ENCODE measurements at places on chromosomes 6 and 20.
A peak's percentile ranks its signal among the peaks of the same experiment; 100 is the strongest.

GRCh38 chr20:48889140-48889790 is 32.2 kb upstream of the ARFGEF2 start:
- no peak for DNase-seq

- peak; percentile 38 for DNase-seq
Measured at GRCh38 chr6:31403283-31404060, at the start of gene MICA. TSS of gene MICA (plus strand) at chr6:31403595. CDS start at chr6:31403633, 38 bp downstream.

DNA sequence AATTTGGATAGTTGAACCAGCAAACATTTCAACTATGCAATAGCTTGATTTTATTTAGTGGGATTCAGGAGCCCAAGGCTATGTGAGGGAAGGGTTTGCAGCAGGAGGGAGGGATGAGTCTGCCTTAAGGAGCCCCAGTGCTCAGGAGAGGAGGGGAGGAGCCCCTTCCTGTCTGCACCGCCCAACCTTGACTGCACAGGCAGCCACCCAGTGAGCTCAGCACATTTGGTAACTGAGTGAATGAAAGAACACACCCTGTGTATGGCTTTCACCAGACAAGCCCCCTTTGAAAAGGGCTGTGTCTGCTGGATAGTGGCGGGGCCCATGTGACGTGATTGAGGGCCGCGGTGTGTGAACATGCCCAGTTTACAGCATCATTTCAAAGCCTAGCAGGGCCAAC is 17.0 kb downstream of the DACT2 start:
- no peak for DNase-seq

GRCh38 chr20:36924167-36925045 is 27.1 kb downstream of the SAMHD1 start:
- no peak for DNase-seq

- no peak for DNase-seq
Measured at GRCh38 chr6:168640768-168641167, 199.8 kb downstream of the SMOC2 start.

GRCh38 chr6:14224359-14225103 is 107.0 kb downstream of the CD83 start:
- DNase-seq: no peak

- no peak for DNase-seq
Measured at GRCh38 chr6:100810015-100810414, 71.1 kb downstream of the ASCC3 start.

DNA sequence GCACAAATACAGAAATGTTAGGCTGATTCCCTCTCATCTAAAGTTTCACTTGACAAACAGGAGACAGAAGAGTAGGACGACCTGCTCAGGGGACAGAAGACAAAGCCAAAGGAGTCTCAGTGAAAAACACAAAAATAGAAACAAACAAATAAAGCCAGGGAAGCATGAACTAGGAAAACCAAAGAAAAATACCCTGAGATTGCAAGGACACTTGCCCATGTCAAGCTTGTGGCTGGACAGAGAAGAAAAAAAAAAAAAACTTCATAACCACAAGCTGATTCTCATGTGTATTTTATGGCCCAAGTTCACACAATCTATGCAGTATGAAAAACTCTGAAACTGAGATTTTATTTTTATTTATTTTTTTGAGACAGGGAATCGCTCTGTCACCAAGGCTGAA is 85.6 kb upstream of the BEND6 start:
- DNase-seq: no peak

GRCh38 chr6:167112421-167112820 is 10.5 kb upstream of the CCR6 start:
- no peak for DNase-seq

DNA sequence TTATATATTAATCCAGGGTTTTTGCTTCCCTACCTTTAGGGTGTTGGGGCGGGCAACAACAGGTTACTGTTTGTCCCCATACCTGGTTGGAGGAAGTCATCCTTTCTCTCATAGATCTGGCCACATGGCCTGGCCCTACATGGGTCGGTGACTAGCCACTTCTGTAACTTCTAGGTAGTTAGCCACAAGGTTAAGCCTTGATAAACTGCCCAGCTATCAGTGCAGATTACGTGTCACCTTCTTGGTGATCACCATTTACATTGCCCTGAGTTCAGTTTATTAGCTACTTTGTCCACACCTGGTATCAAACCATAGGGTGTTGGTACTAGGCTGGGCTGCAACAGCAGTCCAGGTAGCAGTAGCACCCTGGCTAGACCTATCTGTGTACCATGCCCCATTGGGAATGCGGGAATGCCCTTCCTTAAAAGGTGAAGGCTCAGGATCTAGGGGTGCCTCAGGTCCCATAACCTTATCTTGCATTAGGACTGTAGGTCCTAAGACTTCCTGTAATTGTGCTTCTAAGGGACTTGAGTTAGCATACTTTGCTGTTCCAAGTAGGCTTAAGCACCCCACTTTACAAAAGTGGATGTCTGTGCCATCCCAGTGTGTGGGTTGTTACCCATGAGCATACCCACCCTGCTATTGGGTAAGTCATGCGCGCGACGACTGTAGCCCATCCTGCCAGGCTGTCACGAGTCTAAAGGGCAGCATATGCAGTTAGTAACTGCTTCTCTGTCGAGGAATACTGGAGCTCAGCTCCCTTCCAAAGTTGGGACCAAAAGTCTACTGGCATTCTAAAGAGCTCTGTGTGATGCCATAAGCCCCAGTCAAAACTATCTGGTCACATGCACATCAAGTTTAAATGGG is 5.2 kb downstream of the ZKSCAN3 start:
- no peak for DNase-seq

DNA sequence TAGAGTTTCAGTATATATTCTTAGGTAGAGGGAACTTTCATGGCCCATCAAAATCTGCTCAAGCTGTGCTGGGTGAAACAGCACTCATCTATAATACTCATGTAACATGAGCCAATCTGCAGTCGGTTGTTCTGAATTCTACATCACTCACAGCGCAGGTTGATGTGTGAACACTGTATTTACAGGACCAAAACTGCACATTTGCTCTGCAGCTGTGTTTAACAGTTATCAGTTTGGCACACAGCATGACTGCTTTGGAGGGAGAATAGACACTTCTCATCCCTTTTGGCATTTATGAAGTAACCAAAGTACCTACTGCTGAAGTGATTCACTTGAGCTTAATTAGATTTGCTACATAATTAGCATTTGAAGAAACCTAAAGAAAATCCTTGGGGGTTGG is 225.1 kb downstream of the BCKDHB start:
- no peak for DNase-seq

DNA sequence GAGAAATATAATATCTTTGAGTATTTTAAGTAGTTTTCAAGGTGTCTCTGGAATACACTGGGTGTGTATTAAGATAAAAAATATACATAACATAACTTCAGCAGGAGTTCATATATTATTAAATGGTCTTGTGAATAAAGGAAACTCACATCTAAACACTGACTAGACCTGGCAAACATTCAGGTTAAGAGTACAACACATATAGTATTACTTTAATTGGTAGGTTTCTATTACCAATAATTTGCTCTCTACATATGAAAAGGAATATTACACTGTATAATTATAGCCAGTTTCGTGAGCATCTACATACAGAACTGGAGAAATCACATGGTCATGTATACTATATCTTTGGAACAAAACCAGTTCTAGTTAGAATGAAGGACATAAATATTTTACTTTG is 8.7 kb downstream of the NCOA5 start:
- DNase-seq: no peak

DNA sequence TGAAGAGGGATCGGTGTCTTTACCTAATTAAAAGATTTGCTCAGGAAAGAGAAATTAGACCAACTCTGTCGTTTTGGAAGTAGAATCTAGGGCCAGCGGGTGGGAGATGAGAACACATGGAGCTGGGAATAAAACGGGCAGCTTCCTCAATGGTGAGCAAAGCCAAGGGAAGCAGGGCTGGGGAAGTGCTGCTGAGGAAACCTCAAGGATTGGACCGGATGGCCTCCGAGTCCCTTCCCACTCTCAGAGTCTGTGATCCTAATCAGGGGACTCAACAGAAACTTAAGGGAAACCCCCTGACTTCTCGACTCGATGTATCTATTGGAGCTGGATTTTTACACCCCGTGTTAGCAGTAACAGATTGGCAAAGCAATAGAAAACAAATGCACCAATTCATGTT is 10.8 kb downstream of the GCNT2 start:
- no peak for DNase-seq

DNA sequence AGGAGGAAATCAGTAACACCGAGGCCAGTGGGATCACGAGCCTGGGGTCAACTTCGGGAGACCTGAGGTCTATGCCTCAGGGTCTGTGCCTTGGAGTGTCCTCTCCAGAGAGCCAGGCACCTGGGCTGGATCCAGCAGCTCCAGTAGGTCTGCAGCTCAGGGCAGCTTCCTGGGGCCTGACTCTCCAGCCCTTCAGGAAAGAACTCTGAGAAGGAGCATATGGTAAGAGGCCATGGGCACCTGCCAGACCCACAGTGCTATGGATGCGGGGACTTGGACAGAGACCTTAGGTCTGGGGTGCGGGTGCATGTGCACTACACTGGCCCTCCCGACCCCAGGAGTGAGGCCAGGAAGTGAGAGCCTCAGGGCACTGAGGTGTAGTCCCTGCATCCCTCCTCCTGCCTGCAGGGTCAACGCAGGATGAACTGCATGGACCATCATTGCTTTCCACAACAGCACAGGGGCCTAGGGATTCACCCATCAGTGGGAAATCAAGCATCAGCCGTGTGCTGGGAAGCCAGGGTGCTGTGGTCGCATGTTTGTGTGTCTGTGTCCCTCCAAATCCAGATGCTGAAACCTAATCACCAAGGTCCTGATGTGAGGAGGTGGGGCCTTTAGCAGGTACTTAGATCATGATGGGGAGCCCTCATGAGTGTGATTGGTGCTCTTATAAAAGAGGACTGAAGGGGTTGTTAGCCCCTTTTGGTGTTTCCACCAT is 210.9 kb upstream of the CST7 start:
- no peak for DNase-seq

GRCh38 chr6:8506126-8506525 is 70.8 kb upstream of the SLC35B3 start:
- DNase-seq: no peak

- DNase-seq: no peak
Measured at GRCh38 chr20:32480371-32481241, 104.5 kb downstream of the NOL4L start.

GRCh38 chr6:144434308-144434990 is 149.3 kb downstream of the UTRN start:
- peak; percentile 85 for DNase-seq

GRCh38 chr20:51650685-51651134 is 108.2 kb upstream of the NFATC2 start:
- DNase-seq: no peak

GRCh38 chr20:23918101-23918862 is 38.7 kb upstream of the CST5 start:
- no peak for DNase-seq

DNA sequence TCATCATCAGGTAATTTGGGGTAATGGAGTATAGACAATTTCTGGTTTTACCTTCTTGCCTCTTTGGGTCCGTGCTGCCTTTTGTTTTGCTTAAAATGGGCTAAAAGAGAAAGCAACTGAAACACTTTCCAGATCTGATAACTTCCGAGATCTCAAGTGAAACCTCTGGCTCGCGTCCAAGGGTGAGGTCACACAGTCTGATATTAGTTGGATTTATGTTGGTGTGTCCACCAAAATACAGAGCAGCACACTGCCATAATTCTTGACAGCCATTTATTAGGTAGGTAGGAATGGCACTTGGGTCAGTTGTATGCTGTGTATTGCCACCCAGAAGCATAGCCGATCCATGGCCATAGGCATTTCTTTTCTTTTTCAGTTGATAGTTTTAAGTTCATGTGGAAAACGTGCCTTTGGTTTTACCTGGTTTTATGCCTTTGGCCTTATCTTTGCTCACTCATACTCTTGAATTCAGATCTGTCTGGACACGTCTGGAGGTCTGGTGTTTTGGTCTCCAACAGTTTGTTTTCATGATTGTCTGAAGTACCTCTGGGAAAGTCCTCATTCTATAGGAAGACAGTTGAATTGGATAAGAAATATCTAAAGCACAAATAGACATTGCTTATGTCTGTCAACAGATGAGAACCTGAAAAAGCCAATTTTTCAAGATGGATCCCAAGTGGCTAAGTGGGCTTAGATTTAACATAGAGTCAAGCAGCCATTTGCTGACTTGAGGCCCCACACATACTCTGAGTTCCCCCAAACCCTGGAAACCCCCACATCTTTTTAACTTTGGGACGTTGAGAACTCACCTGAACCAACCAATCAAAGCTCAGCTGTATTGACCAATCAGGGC is 320.8 kb downstream of the SOX4 start:
- DNase-seq: no peak

- no peak for DNase-seq
Measured at GRCh38 chr20:24502661-24503060, 33.2 kb downstream of the SYNDIG1 start.

DNA sequence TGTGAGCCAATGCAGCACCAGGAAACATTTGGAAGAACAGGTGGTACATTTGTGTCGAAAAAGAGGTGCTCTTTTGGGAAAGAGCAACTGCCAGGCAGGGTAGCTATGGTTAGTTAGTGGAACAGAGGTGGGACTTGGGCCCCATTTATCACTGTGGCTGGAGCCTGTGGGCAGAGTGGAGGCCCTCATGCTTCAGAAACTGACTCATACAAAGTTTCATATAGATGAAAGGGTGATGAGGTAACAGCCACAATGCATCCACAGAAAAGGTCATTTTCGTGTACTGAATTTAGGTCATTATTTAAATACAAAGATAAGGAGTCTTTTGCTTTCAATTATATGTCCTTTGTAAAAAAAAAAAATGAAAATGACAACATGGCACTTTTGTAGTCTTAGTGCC is 76.4 kb upstream of the HS3ST5 start:
- no peak for DNase-seq

GRCh38 chr6:138467901-138468300 is 31.4 kb downstream of the NHSL1 start:
- DNase-seq: no peak

- no peak for DNase-seq
Measured at GRCh38 chr6:145863366-145863765, 48.8 kb upstream of the FBXO30 start.

DNA sequence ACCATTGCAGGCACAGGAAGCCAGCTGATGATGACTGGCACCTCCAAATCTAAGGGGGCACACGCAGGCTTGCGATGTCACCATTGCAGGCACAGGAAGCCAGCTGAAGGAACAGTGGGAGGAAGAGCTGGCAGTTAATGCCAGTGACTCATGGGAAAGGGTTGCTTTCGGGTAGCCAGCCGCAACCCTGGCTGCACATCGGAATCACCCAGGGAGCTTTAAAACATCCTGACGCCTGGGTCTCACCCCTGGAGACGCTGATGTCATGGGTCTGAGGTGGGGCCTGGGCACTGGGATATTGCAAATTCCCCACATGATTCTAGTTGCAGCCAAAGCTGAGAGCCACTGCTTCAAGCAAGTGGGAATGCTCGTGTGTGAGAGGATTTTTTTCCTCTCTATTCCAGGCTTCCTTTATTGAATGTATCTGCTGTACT is 16.1 kb upstream of the CCN6 start:
- DNase-seq: peak; percentile 67

DNA sequence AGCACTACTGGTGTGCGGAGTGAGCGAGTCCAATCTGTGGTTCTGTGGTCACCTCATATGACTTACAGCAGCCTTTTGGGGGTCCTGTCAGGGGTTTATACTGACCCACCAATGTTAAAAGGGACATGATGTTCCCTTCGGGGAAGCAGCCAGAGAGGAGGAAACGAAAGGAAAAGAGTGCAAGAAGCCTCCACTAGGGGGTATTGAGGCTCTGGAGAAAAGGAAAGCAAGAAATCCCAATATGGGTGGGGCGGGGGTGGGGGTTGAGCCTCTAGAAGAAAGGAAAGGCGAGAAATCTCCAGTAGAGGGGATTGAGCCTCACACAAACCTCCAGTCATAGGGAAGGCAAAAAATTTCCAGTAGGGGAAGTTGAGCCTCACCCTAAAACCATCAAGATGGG is 249.3 kb upstream of the ECI2 start:
- no peak for DNase-seq
